ENCODE measurements at places on chromosomes 16 and 17. TPM values are rescaled to one million over a fixed set of nuclear protein-coding genes. Genes with fewer than 3 reads are reported as not detected.

GRCh38 chr17:41649923-41650519, 25.6 kb upstream of the KRT17 start:
- peaks cover 24% of the 10 kb centered on the region for H3K4me1 ChIP-seq
- no peak for DNase-seq
- H3K27ac ChIP-seq: no peak overlapping the region
- no peaks in the 10 kb centered on the region for H3K36me3 ChIP-seq
- H3K4me3 ChIP-seq: no peak overlapping the region
- H3K27me3 ChIP-seq: no peaks in the 10 kb centered on the region

DNA sequence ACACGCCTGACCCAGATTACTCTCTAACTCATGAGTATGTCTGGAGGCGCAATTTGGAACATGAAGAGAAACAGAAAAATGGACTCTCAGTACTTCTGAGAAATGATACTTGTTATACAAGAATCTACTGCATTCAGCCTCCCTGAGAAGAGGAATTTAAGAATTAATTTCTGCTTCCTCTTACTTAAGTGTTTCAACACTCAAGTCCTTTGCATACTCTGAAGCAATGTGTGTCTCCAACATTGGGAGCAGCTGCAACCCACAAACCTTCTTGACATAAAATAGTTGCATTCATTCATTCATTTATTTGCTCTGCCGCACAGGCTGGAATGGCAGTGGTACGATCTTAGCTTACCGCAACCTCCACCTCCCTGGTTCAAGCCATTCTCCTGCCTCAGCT, 199.8 kb downstream of the NPIPA7 start:
- no peak overlapping the region for H3K27ac ChIP-seq
- H3K4me1 ChIP-seq: no peaks in the 10 kb centered on the region
- no peak overlapping the region for H3K4me3 ChIP-seq
- H3K27me3 ChIP-seq: no peaks in the 10 kb centered on the region
- H3K36me3 ChIP-seq: no peaks in the 10 kb centered on the region

- no peak for DNase-seq
- peaks cover 28% of the 10 kb centered on the region for H3K36me3 ChIP-seq
- H3K4me1 ChIP-seq: no peaks in the 10 kb centered on the region
- H3K27ac ChIP-seq: no peak overlapping the region
- H3K27me3 ChIP-seq: no peaks in the 10 kb centered on the region
Observed at GRCh38 chr17:59121901-59122480, 15.3 kb upstream of the TRIM37 start.

GRCh38 chr17:80559825-80560251, 15.2 kb downstream of the RPTOR start:
- no peaks in the 10 kb centered on the region for H3K36me3 ChIP-seq
- no peak overlapping the region for H3K4me3 ChIP-seq
- DNase-seq: no peak
- no peaks in the 10 kb centered on the region for H3K4me1 ChIP-seq
- no peak overlapping the region for H3K27ac ChIP-seq

DNA sequence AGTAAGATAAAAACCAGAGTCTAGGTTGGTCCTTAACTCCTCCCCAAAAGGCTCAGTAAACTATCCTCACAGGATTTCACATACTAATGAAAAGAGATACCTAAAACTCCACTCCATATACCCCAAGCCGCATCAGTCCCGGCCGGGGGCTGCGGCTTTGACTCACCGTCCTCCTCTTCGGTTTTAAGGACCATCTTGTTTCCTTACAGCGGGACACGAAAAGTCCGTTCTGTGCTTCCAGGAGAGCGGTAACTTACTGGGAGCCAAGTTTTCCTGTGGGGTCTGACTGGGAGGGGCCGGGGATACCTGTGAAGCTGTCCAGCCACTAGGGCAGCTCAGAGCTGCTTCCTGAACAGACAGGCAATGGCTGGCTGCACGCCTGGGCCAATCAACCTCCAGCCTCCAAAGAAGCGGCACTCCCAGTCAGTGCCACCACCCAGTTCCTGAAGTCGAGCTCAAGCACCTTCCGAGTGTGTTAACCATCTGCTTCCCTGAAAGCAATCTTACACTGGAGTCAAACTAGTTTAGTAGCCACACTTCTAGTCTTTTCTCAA, 45.5 kb downstream of the CYTH1 start:
- no peaks in the 10 kb centered on the region for H3K36me3 ChIP-seq
- peak overlapping the region; percentile 75 for H3K27ac ChIP-seq
- H3K4me1 ChIP-seq: peaks cover 29% of the 10 kb centered on the region
- no peaks in the 10 kb centered on the region for H3K27me3 ChIP-seq

DNA sequence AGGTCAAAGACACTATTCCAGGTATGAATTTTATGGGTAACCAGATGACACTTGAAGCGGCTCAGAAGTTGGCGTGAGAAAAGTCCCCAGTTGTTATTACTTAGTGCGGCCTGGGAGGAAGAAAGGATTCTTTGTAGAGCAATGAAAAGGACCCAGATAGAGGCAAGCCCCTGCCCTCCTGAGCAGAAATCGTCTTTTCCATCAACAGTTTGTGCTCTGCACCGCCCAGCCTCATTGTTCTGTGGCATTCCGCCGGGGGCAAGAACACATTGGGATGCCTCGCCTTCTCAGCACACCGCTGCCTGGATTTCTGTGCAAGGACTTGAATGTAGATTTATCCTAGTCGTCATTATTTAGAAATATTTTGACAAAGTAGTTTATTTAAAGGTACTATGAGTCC, 32.7 kb upstream of the CRHR1 start:
- peaks cover 96% of the 10 kb centered on the region for H3K27me3 ChIP-seq
- no peak for DNase-seq
- H3K4me3 ChIP-seq: no peak overlapping the region
- no peak overlapping the region for H3K27ac ChIP-seq

GRCh38 chr16:87815567-87815966, 49.8 kb upstream of the KLHDC4 start:
- H3K4me1 ChIP-seq: no peaks in the 10 kb centered on the region
- no peak overlapping the region for H3K27ac ChIP-seq
- no peaks in the 10 kb centered on the region for H3K36me3 ChIP-seq

Gene TMEM100
- not detected for total RNA-seq

Gene MGAT5B
- 4.9 TPM for total RNA-seq

Gene TBC1D3G
- not detected for total RNA-seq

Measured in PC-3 (cell line).